ENCODE measurements at places on chromosomes 6 and 20.
A peak's percentile ranks its signal among the peaks of the same experiment; 100 is the strongest.

DNA sequence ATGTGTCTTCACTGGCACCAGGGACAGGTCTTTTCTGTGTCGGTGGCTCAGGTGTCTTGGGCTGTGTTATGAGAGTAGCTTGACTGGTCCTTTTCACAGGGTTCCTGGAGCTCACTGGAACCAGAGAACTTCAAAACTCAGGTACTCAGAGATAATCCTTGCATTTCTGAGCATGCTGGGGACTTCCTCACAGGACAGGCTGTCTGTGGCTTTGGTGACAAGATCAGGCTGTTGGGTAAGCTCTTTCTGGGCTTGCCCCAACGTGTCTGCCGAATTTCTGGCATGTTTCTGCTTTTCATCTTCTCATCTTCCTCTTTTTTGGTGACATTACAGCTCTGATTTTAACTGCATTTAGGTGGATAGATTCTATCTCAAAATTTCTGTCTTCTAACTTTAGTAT lies 270.0 kb downstream of the CDH26 start:
- DNase-seq, result no peak

- DNase-seq, result peak; percentile 21
Observed at GRCh38 chr6:18154507-18155149, at the start of gene TPMT. Gene TPMT (minus strand): TSS chr6:18155077. CDS start chr6:18149127, 5,950 bp downstream.

DNA sequence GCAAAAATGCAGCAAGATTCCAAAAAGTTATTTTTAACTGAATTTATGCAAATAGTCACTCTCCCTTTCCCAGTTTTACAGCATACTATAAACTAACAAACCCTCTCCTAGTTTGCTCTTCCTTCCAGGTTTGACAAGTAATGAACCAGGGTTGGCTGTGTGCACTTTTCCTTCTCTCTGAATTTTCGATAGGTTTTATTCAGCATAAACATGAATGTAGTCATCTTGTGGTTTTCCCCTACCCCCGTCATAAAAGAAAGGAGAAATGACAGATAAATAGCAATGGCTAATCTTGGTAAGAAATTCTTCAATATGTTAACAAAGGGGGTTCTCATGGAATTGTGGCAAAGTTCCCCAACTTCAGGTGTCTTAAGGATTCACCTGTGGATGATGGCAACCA lies 26.3 kb downstream of the PRDM1 start:
- DNase-seq, result no peak

GRCh38 chr6:149184523-149184922 lies 133.0 kb upstream of the TAB2 start:
- DNase-seq, result no peak

DNA sequence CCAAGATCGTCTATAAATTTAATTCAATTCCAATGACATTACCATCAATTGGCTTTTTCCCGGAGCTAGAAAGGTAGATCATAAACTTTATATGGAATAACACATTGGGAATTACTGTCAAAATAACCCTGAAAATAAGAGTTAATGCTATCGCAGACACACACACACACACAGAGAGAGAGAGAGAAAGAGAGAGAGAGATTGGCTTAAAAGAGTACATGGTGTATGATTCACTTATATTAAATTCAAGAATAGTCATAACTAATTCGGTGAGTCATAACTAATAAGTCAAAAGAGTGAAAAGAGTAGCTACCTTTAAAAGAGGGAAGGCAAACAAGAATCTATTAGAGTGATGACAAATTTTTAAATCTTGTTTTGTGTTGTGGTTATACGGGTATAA lies 425.5 kb downstream of the TBC1D32 start:
- no peak for DNase-seq

DNA sequence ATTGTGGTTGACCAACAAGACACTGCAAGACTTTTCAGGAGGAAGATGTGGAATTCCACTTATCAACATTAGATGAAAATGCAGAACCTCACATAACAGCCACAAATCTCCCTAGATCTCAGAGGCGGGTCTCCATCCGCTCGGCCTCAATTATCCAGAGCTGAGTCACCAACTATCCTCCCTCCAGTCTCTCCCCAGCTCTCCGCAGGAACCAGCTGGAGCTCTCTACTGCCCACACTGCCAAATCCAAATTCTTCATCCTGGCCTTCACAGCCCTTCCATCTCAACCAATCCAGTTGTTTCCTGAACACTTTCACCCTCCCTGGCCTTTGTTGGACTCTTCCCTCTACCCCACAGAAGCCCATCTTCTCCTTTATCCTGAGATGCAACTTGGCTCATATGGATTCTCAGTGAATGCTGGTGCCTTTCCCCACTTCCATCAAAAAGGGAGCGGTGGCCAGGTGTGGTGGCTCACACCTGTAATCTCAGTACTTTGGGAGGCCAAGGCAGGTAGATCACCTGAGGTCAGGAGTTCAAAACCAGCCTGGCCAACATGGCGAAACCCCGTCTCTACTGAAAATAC lies 3.5 kb upstream of the TGIF2 start:
- no peak for DNase-seq

GRCh38 chr6:84003131-84003530 lies 30.4 kb upstream of the MRAP2 start:
- DNase-seq, result no peak

DNA sequence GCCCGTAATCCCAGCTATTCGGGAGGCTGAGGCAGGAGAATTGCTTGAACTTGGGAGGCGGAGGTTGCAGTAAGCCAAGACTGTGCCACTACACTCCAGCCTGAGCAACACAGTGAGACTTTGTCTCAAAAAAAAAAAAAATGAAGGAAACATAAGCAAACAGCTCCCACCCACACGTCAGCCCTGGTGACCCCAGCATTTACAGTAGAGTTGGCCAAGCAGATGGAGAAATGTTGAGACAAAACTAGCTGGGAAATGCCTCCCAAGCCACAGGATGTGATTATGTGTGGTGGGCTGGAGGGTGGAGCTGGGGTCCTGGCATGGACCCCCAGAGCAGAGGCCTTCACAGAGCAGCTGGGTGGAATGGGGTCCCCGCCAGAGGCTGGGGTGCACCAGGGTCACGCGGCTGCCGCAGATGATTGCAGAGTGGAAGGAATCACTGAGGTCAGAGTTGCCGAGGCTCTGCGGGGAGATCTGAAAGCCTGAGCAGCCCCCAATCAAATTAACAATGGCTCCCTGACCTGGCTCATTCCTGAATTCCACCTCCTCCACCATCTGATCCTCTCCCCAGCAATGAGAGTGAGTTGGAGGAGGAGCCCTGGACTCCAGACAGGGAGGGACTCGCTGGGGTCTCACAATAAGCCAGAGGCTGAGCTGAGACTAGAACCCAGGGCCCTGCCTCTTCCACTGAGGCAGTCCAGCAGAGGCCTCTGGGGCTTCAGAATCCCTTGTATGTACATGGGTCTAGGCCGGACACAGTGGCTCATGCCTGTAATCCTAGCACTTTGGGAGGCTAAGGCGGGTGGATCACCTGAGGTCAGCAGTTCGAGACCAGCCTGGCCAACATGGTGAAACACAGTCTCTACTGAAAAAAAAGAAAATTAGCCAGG lies 34.7 kb upstream of the TGM2 start:
- no peak for DNase-seq

All from mucosa of gallbladder (tissue), 1 donor.